Mesenteric fat pad (tissue), 1 donor: ENCODE measurements at places on chromosomes 12 and 14. TPM values are rescaled to one million over a fixed set of nuclear protein-coding genes. Genes with fewer than 3 reads are reported as not detected.

DNA sequence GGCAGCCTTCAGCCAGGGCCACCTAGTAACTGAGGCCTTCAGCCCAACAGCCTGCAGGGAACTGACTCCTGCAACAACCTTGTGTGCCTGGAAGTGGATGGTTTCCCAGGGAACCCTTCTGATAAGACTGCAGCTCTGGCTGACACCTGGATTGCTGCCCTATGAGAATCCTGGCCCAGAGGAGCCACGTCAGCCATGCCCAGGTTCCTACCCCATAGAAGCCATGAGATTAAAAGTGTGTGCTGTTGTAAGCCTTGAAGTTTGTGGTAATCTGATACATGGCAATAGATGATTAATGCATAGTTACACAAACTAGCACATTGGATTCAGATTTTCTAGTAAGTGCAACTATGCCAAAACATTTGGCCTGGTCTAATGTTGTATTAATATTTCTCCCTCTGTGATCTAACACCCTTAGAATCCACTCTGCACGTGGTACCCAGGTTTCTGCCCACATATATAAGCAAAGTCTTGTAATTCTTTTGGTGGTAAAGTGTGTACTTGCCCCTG, 64.8 kb upstream of the BEGAIN start:
- no peak for DNase-seq

- no peak for DNase-seq
Measured at GRCh38 chr14:61222388-61222787, 58.8 kb downstream of the TMEM30B start.

- peak; percentile 65 for DNase-seq
Measured at GRCh38 chr12:52215587-52216031, 17.4 kb upstream of the KRT7 start.

GRCh38 chr14:45940318-45940717, 687.3 kb upstream of the MIS18BP1 start:
- no peak for DNase-seq

The TSPAN19 gene
- total RNA-seq = not detected

DNA sequence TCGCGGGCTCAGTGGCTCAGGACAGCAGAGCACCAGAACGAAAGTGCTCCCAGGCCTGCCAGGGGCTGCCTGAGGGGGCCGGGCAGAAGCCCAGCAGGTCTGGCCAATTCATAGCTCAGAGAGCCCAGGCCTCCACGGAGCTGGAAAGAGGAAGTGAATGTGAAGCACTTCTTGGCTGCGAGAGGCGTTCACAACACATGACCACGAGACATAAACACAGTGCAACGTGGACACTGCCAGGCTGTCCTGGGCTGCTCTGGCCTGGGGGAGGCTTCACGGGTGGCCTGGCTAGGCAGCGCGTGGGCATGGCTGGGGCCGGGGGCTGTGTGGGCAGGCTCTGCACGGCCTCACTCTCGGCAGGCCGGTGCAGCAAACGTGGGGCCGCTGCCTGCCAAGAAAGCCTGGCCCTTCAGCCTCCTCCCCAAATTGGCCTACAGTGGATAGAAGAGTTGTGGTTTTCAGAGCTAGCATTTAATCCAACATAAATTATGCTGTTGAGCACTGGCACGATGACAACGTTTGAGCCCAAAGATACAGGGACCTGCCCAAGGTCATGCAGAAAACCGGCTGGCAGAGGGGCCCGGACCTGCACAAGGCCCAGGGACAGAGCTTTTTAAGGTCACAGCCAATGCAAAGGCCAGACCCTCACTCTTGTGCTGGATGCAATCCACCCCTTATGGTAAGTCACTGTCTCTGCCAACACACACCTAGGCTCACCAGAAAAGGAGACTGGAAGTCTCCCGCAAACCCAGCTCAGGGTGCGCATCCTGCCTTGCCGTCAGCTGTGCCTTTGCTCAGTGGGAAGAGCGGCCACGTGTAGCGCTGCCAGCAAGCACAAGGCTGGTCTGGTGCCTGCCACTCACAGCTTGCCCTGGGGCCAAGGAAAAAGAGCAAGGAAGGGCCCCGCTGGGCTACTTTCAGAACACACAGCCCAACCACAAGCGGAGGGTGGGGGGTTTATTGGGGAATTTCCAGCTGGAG, 8.6 kb downstream of the SLC25A29 start:
- no peak for DNase-seq

The TMEM132C gene
- 73.7 TPM for total RNA-seq

GRCh38 chr14:90548455-90548854, 151.6 kb downstream of the CALM1 start:
- no peak for DNase-seq

- DNase-seq = no peak
Measured at GRCh38 chr14:97056086-97056485, 258.9 kb downstream of the VRK1 start.

DNA sequence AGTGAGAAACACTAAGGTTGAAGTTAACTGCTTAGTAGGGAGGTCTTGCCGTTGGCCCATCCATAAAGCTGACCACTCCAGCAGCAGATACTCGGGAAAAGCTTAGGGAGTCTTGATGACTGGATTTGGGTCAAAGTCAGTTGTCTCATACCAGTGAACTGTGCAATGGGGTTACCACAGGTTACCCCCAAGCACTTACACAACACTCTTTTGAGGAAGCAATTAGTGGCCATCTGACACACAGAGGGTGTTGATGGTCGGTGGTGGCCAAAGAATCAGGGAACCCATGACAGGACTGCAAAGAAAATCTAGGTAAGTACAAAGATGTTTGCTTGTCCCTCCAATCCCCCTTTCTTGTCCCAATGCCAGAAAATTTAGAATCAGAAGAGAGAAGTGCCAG, 410.2 kb downstream of the APAF1 start:
- DNase-seq = no peak

GRCh38 chr12:56682323-56682722, 5.8 kb downstream of the PTGES3 start:
- DNase-seq = peak; percentile 8

GRCh38 chr12:11927286-11927935, 143.3 kb upstream of the BCL2L14 start:
- no peak for DNase-seq

The CLEC1A gene
- 7.7 TPM for total RNA-seq

GRCh38 chr12:111557271-111558106, 41.6 kb downstream of the ATXN2 start:
- DNase-seq = no peak

GRCh38 chr12:32379213-32379612, 20.1 kb upstream of the FGD4 start:
- DNase-seq = no peak

- no peak for DNase-seq
Measured at GRCh38 chr12:85698937-85699336, 137.3 kb downstream of the RASSF9 start.

The ACIN1 gene
- total RNA-seq = 137 TPM

- no peak for DNase-seq
Measured at GRCh38 chr12:96719660-96720362, 187.2 kb upstream of the NEDD1 start.

GRCh38 chr12:9048930-9049329, 59.6 kb downstream of the KLRG1 start:
- DNase-seq = no peak

DNA sequence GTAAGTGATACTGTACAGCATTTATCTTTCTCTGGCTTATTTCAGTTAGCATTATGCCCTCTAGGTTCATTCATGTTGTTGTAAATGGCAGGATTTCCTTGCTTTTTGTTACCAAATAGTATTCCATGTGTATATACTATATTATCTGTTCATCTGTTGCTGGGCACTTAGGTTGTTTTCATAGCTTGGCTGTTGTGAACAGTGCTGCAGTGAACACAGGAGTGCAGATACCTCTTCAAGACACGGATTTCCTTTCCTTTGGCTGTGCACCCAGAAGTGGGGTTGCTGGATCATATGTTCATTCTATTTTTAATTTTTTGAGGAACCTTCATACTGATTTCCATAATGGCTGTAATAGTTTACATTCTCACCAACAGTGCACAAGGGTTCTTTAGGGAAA, 21.5 kb downstream of the EP400 start:
- no peak for DNase-seq

- DNase-seq = no peak
Measured at GRCh38 chr12:95319694-95320331, 102.2 kb downstream of the VEZT start.

The BDKRB2 gene
- total RNA-seq = 11.4 TPM

The DAO gene
- total RNA-seq = not detected

DNA sequence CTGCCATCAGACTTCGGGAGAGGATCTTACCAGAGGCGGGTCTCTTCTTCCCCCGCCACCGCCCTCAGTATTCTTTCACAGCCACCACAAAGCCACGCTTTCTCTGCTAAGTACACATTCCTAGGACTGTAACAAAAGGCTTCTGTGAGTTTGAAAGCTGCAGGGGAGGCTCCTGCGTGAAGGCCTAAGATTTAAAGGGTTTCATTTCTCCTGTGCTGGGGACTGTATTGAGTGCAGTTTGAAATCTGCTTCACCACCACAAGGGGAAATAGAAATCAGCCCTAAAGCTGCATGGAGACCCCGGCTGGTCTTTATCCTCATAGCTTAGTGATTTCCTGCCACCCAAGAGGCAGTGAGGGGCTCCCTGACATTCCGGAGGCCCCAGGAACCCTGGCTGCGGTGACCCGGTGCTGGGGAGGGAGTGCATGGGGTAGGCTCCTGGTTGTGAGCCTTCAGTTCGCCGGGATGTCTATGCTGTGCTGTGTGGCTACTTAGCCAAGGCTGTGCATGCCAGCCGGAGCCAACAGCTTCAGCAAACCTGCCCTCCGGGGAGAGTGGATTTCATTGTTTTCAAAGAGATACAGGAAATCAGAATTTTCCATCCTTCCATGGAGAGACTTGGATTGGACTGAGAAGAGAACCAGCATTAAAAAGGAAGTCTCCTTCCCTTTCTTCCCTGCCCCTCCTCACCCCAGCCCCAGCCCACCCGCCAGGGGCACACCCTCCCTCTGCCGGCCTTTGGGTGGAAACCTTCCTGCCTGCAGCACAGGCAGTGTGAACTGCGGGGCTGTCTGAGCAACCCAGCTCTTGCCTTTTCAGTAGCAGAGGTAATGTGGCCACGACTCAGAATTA, 163.3 kb downstream of the ETV6 start:
- DNase-seq = no peak

The NKX2-8 gene
- not detected for total RNA-seq

The PLEKHG7 gene
- total RNA-seq = not detected

DNA sequence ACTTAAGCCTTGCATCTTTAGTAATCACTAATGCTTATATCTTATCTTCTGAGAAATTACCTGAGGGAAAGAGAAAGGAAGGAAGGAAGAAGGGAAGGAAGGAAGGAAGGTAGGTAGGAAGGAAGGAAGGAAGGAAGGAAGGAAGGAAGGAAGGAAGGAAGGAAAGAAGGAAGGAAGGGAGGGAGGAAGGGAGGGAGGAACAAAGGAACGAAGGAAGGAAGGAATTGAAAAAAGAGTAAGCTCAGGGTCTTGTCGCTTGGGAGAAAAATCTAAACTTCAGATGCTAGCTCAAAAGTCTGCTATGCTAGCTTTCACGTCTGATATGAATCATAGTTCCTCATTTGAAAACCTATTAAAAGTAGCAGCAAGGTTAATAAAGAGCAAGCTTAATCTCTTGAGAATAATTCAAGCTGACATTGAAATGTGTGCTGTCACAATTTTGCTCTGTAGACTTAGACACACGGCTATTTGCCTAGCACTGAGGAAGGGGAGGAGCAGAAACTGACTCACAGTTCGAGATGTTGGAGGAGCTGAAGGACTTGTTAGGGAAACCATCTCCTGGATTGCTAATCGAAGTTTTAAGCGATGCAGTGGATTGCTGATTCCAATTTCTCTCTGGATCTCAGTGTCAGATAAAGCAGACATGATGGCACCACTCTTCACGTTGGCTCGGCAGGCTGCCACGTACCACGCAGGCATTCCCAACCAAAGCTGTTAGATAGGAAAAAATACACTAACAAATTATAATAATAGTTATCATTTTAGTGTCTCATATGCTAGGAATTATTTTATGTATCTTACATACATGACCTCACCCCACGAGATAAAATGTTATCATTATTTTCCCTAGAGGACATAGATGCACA, 216.7 kb downstream of the ACSS3 start:
- DNase-seq = no peak

The SPIC gene
- total RNA-seq = not detected

GRCh38 chr14:68638141-68638999, 154.5 kb downstream of the ZFP36L1 start:
- DNase-seq = peak; percentile 83

DNA sequence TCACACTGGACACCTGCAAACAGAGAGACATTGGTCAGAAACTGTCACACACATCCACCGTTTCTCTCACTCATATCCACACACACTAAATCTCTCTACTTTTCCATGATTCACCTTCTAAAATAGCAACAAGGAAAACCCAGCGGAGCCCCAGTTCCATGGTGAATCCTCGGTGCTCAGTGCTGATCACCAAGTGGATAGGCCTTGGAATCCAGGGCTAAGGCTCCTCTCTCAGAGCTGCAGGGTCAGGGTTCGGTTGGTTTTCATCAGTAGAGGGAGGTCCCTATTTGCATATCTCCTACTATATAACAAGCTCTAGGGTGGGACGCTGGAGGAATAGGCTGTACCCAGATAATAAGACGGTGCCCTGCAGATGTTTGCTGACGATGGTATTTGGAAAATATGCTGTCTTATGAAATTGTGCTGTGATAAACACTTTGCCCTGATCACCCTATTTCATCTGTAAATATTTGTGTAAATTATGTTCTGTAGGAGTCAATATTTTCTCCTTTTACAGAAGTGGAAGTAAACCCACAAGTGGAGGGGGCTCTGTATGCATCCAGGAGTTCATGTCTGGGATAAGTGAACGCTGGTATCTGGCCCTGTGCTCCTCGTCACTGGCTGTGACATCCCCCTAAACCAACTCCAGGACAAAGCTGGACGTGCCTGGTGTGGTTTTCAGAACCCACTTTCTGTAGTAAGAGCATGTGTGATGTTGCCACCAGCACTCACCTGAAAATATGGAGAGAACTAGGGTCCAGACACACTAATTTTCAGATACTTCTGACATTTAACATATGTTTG, 709.2 kb downstream of the TMEM121 start:
- no peak for DNase-seq

- no peak for DNase-seq
Measured at GRCh38 chr14:25477316-25478098, 427.6 kb upstream of the STXBP6 start.

DNA sequence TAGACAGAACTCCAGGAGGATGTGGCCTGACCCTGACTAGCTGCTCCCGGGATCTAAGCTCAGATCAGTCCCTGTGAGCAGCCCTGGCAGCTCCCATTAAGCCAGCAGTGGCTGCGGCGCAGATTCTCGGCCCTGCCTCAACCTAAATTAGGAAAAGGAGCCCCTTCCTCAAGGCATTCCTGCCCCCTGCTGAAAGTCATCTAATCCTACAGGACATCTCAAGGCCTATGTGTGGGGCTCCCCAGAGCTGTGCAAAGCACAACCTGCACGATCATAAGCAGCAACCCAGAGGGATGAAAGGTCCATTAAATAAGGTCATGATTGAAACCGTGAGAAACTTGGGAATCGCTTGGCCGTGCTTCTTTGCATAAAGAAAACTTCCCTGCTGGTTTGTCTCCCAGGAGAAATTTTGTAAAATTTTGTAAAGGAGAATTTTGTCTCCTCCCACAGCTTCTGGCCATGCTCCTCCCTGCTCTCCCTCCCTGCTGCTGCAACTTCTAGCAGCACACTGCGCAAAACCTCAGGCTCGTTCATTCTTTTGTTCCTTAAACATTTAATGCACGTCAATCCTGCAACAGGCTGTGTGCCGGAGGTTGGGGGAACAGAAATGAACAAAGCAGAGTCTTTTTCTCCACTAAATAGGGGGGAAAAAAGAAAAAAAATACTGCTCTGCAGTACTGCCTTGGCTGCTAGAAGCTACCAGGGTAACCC, 96.6 kb upstream of the SLC35F4 start:
- no peak for DNase-seq

- DNase-seq = no peak
Measured at GRCh38 chr14:22555384-22556011, 33.5 kb downstream of the DAD1 start.
